ENCODE measurements at places on chromosomes 2 and 18.

- no peak for DNase-seq
Measured at GRCh38 chr18:52130624-52131301, 209.2 kb upstream of the DCC start.

- no peak for DNase-seq
Measured at GRCh38 chr2:111705239-111705638, 178.8 kb downstream of the ANAPC1 start.

DNA sequence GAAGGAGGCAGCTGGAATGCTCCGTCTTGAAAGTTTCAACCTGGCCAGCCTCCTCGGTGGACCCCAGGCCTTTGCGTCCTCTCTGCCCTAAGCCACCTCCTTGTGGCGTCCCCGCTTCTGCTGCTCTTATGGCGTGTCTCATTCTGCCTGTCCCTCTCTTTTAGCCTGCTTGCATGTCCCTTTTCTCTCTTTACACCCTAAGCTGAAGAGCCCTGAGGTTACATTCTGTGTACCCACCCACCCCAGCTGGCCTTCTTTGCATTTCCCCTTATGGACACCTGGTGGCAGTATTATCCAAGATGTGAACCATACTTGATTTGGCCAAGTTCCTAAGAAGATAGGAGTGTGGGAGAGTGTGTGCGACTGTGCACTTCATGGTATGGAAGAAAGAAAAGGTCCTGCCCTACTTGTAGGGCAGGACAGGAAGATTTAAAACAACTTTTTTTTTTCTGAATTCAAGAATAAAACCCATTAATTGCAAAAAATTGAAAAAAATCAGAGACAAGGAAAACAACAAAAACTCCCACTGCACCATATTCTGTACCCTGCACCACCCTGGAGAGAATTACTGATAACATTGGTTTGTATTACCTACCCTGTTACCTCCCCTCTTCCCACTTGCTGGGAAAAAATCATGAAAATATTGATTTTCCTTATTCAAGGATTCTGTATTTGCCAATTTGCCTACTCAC is 77.4 kb downstream of the DYSF start:
- no peak for DNase-seq

- DNase-seq = no peak
Measured at GRCh38 chr2:2326068-2327040, 4.7 kb downstream of the MYT1L start.

DNA sequence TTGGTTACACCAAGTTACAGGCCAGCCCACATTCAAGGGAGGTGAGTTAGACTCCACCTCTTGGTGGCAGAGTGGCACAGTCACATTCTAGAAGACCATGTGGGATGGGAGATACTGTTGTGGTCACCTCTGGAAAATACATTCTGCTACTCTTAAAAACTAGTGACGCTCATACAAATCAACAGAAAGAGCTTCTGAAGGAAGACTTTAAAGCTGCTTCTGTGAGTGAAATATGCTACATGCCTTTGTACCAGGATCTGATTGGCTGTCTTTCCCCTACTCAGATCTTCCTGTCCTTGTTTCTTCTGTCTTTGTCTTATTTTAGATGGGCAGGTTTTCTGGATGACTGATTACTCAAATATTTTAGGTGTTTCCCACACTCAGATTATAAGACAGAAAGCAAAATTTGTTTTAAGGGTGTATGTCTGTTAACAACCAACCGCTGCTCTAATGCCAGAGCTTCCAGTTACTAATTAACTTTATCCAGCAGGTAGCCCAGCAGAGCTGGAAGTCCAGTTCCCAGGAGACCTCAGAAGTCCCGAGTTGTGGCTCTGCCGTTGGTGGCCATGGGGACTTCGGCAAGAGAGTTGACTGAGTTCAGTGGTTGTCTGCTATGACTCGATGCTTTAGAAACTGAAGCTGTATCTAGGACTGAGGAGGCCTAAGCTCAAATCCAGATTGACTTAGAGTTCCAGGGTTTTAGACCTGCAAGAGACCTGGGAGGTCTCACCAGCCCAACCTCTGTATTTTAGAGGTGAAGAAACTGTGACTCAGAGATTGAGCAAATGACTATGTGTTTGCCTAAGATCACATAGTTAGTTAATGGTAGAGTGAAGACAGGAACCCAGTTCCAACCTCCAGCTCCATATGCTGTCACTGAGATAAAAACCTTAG is 7.4 kb downstream of the IL1R2 start:
- no peak for DNase-seq

DNA sequence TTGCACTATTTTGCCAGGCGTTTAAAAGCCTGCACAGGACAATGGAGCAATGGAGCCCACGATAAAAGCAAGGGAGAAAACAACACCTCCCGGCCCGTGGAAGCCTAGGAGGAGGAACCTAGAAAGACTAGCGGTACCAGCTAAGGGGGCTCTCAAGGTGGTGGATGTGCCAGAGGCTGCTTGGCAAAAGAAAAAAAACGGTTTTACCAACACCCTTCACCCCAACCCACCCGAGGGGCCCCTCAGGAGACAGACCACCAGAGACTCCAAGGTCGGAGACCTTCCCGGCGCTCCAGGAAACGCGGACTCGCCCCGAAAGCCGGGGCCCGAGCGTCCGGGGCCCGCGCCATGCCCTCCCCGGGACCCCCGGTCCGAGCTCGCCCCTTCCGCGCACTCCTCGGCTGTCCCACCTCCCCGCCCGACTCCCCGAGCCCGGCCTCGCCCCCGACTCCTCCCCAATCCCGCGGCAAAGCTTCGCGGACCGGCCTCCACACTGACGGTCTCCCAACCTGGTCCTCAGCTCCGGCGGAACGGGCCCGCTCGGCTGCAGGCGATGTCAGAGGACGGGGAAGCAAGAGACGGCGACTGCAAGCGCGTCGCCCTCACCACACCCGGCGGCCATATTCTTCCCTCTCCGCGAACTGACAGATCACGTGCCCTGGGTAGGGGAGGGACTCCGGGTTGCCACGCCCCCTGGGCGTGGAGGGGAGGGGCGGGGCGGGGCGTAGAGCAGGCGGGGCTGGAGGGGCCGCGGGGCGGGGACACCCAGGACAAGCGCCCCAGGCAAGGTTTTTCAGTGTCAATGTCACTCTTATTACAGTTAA is at the start of gene KIDINS220:
Gene KIDINS220 (minus strand): TSS at position 643 of the 824 bp plus-strand sequence. CDS start 10,520 bp downstream, outside the sequence.
- DNase-seq = peak; percentile 80

DNA sequence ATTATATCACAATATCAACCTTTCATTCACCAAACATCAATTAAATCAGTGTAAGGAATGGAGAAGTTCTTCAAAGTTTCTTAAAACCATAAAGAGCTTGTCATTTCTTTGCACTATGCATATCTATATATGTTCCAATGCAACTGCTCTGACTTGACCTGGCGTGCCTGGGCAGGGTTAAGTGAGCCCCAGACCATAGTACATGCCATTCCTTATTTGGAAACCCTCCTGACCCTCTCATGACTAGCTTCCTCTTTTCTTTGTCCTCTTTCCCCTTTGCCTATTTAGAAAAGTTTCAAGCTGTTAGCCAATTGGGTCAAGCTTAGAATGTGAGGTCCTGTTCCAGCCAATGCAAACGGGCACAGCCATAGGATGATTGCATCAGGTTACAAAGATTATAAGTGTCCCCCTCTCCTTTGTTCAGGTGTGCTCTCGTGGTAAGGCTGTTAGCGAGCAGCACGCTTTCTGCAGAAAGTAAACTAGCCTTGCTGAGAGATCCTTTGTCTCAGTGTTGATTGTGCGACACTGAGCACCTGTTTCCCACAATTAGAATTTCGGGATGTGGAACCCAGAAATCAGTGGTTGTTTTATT is 78.2 kb upstream of the UXS1 start:
- DNase-seq = no peak

- DNase-seq = peak; percentile 75
Measured at GRCh38 chr18:13375302-13376255, 157.0 kb downstream of the LDLRAD4 start.

Data from activated T-helper 9 cell treated with anti-CD3 and anti-CD28 coated beads, Interleukin-2, amount 50 U/mL, for 16 hours (primary cell).